ENCODE measurements at places on chromosomes 11 and 22.

- DNase-seq = no peak
Measured at GRCh38 chr11:111819829-111820237, 51.5 kb downstream of the ALG9 start.

GRCh38 chr22:36355362-36355761 is 32.4 kb downstream of the MYH9 start:
- DNase-seq = no peak

DNA sequence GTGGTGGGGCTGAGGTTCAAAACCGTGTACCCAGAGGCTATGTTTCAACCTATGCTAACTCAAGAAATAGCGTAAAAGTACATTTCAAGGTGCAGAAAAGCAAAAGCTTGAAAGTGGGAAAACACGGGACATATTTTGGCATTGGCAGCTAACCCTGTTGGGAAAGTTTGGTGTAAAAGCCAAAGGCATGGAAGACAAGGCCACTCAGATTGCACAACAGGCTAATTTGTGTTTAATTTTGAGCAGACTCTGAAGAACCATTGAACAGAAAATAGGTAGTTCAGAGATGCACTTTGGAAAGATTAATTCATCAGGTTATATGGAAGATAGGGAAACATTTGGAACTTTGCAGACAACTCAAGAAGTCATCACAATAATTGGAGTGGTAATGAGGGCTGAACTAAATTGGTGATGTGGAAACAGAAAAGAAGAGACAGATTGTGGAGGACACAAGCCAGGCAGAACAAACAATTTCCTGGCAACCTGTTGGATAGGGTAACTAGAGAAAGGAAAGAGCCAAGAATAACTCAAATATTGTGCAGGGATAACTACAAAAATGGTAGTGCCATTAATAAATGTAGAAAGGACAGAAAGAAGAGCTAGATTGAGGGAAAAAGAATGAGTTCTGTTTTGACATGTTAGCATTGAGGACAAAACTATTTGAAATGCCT is 140.5 kb upstream of the PGR start:
- no peak for DNase-seq

DNA sequence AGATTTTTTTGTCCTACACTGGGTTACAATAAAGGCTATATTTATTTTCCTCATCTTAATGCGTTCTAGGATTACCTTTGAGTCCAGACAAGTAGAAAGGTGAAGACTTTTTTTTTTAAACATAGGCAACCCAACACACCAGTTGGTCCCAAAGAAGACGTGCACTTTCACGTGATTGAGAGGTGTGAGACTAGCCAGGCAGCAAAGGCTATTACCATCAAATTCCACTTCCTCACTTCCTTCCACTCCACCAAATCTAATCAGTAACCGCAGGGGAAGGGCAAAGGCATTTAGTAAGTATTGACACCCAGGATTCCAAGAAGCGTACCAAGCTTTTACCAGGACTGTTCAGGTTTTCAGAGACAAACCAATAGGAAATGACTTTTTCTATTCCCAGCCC is 109.3 kb downstream of the APIP start:
- no peak for DNase-seq

- DNase-seq = no peak
Measured at GRCh38 chr11:132704781-132705375, 827.4 kb downstream of the OPCML start.

- DNase-seq = no peak
Measured at GRCh38 chr11:106306942-106307341, 229.5 kb downstream of the AASDHPPT start.

DNA sequence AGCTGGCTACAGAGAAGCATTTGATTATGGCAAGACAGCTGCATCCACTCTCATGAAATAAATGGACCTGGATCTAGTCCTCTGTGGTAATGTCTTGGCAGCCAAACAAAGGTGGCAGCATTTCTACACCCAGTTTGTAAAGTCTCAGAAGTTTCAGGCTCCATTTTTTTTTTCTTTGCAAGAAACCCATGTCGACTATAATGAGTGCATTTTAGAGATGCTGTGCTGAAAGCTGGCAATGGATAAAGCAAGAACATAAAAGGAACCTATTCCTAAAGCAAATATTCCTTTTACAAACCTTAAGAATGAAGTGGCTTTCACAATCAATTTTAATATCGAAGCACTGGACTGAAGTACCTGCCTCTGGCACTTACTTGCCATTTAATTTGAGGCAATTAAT is 33.5 kb downstream of the THAP12 start:
- DNase-seq = no peak

- no peak for DNase-seq
Measured at GRCh38 chr11:12693479-12694182, 19.4 kb downstream of the TEAD1 start.

GRCh38 chr11:112249871-112250610 is 10.6 kb downstream of the PLET1 start:
- DNase-seq = no peak

DNA sequence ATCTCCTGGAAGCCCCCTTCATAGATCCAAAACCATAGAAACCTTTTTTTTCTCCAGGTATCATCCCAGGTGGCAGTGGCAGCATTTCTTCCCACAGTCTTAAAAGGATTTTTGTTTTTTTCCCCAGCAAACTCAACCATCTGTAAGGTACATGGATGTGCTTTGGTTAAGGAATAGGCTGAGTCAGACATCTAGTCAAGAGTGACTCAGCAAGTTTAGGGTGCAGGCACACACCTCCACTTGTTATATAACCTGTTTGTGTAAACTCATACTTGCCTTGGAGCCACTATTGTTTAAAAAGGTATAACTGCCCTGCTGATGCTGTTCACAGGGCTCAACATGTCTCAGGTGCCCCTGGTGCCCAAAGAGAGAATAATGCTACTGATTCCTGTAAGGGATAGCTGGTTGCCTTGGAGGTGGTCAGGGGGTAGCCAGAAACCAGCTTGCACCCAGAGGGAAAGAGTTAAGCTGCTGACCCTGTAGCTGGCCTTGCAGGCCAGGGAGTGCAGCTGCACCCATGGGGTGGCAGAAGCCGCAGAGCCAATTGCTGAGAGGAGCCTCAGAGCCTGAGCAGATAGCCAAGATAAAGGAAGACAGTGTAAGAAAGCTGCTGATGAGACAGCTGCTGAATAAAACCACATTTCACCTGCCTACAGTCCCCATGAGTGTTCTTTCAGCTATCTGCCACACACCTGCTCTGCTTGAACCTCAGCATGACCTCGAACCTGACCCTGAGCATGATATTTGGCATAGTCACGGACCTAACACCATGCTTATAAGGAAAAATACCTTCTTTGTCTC is 1726.1 kb upstream of the RAG2 start:
- no peak for DNase-seq

DNA sequence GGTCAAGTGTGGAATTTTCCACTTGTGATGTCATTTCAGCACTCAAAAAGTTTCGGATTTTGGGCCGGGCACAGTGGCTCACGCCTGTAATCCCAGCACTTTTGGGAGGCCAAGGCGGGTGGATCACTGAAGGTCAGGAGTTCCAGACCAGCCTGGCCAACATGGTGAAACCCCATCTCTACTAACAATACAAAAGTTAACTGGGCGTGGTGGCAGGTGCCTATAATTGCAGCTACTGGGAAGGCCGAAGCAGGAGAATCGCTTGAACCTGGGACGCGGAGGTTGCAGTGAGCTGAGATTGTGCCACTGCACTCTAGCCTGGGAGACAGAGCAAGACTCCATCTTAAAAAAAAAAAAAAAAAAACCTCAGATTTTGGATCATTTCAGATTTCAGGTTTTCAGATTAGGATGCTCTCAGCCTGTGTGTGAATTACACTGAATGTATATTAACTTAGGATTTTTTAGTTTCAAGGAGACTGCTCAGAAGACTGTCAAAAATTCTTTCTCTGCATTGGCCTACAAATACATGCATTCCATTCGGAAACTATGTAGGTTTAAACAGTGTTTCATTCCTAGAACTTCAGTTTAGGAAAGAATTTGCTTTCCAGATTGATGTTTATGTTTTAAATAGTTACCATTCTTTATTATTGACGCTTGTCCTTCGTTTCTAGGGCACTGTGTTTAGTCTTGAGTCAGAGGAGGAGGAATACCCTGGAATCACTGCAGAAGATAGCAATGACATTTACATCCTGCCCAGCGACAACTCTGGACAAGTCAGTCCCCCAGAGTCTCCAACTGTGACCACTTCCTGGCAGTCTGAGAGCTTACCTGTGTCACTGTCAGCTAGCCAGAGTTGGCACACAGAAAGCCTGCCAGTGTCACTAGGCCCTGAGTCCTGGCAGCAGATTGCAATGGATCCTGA is 48.0 kb downstream of the BID start:
- no peak for DNase-seq

DNA sequence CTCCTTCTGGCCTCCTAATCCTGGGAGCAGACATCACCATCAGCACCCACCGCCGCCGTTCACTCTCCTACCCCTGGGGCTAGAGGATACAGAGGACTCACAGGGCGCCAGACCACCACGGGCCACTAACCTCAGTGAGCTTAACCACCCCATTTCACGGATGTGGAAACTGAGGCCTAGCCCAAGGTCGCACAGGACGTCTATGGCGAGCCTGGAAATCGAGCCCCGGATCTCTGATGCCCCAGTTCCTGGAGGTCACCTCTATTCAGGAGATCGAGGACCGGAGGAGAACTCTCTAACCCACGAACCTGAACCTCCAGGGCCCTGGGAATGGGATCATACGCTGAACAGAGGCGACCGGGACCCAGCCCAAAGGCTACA is 349 bp downstream of the TIMM10 start:
- no peak for DNase-seq

- peak; percentile 89 for DNase-seq
Measured at GRCh38 chr11:64971421-64972233, at the start of gene MAJIN. Gene MAJIN (minus strand): TSS chr11:64972108. CDS start chr11:64959405, 12,703 bp downstream.

GRCh38 chr11:86755146-86755545 is 45.2 kb upstream of the PRSS23 start:
- DNase-seq = no peak

DNA sequence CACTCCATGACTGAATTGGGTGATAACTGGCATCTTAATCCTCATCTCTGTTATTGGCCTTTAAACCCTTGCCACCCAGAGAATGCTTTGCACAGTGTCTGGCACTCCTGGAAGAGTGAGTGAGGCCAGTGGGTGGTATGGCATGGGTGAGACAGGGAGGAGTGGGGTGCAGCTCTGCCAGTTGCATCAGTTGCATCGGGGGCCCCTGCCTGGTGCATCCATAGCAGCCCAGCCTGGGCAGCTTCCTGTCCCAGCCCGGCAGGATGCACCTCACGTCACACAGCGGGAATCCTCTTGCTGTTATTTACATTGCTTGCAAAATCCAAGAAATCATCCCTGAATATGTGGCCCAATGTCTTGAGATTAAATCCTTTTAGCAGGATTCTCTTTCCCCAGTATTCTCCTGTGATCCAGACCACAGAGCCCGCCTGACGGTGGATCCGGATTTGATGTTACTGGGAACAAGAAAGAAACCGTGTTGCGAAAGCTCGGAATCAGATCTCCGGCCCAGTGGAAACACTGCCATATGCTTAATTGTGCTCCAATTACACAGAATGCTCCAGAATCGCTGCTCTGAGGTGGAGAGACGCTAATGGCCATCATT is 37.6 kb upstream of the MN1 start:
- DNase-seq = no peak

GRCh38 chr11:45146072-45147016 is at the start of gene PRDM11:
Gene PRDM11 (plus strand): TSS chr11:45146639. CDS start chr11:45181767, 35,128 bp downstream.
- peak; percentile 57 for DNase-seq

- DNase-seq = no peak
Measured at GRCh38 chr11:16392616-16393015, 36.3 kb upstream of the SOX6 start.

- no peak for DNase-seq
Measured at GRCh38 chr11:109123816-109124787, 297.9 kb upstream of the C11orf87 start.

DNA sequence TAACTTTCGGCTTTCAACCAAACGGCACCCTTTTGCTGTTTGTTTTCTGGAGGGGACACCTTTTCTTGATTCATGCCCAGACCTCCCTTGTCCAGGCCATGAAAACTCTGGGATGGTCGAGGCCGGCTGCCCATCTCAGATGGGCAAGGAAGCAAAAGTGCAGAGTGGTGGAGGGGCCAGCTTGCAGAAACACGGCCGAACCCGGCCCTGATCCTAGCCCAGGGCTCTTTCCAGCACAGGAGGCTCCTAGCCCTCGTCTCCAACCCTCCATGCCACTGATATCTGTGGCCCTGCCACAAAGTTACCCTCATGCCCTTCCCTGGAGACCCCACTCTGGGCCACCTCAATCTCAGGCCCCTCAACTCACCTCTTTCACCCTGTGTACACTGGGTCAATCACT is 18.9 kb upstream of the SLC22A12 start:
- DNase-seq = no peak

Data from central memory CD4-positive, alpha-beta T cell (primary cell).